ENCODE measurements at places on chromosomes 11 and 22.

DNA sequence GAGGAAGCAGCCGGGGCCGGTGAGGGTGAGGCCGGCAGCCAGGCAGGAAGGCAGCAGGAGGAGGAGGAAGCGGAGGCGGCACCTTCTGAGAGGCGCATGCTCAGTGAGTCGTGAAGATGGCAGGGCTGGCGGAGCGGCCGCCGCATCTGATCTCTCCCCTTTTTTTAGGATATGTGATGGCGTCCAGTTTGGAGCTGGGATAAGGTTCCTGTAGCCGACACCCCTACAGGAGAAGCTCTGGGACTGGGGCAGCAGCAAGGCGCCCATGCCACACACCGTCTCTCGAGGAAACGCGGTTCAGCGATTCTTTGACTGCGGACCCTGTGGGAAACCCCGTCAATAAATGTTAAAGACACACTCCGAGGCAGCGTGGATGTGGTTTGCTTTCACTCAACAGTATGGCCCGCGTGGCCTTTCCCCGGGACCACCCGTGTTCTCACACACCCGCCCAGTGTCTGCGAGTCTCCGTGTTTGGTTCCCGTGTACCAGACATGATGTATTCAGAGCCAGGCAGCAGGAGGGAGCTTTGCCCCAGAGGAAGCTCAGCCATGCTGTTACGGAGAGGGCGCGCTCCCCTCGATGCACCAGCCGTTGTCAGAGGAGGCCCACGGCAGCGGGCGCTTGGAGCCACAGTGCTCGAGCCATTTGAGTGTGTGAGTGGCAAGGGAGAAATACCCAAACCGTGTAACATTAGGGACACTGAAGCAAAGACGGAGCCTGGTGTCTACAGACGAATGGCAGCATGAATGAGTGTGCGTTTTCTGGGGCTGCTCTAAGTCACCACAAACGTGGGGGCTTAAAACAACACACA is 27.7 kb upstream of the PARVB start:
- peak; percentile 72 for DNase-seq

- DNase-seq = no peak
Measured at GRCh38 chr22:44837481-44837880, 85.1 kb downstream of the ARHGAP8 start.

DNA sequence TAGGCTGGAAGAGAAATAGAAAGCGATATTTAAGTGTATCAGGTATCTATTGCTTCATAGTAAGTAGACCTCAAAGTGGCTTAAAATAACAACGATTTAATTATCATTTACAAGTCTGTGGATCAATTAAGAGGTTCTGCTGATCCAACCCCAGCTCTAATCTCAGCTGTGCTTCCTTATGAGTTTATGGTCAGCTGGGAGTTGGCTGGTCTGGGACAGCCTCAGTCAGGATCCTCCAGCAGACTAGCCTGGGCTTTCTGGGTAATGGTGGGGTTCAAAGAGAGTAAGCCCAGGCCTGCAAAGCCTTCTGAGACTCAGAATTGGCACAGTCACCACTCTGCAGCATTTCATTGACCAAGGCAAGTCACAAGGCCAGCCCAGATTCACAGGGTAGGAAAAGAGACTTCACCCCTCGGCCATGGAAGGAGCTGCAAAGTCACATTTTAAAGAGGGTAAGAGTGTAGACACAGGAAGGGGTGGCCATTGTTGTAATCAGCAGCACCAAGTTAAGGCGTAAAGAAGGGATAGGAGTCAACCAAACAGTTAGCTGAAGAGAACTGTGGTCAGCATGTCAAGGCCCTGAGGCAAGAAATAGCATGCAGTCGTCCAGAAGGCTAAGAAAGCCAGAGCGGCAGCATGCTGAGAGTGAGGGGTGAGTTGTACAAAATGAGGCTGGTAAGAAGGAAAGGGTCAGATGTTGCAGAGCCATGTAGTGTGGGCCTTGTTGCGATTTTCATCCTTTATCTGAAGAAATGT is 168.2 kb downstream of the ETS1 start:
- no peak for DNase-seq

DNA sequence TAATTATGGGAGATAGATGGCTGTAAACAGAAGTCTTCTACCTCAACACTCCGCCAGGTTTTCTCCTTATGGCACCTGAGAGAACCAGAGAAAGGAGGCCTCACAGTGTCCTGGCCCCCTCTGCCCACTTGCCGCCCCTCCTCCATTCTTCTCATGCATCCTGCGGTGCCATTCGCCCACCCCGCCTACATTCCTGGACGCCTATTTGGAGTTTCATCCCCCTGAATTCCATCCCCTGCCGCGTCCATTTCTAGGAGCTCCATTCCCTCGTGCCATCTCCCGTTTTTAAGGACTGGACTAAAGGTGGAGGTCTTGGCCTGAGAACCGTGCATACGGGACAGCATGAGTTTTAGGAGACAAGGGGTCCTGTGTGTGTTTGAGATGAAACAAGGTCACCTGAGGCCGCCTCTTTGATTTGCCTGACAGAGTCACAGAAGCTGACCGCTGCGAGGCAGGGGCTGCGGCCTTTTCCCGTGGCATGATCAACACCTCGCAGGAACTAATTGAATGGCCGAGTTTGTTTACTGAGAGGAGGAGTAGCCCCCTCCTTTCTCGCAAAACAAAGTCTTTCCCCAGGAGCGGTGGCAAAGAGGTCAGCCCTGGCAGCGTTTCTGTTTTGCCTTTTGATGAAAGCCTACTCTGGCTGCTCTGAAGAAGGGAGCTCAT is 246.2 kb downstream of the ST3GAL4 start:
- no peak for DNase-seq

DNA sequence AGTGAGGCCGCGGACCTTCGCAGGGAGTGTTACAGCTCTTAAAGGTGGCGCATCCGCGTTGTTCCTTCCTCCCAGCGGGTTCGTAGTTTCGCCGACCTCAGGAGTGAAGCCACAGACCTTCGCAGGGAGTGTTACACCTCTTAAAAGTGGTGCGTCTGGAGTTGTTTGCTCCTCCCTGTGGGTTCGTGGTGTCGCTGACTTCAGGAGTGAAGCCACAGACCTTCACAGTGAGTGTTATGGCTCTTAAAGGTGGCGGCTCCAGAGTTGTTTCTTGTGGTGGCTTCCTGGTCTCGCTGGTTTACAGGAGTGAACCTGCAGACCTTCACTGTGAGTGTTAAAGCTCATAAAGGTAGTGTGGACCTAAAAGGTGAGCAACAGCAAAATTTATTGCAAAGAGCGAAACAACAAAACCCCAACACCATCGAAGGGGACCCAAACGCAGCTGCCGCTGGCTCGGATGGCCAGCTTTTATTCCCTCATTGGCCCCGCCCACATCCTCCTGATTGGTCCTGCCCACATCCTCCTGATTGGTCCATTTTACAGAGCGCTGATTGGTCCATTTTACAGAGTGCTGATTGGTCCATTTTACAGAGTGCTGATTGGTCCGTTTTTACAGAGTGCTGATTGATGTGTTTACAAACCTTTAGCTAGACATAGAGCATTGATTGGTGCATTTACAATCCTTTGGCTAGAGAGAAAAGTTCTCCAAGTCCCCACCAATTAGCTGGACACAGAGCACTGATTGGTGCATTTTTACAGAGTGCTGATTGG is 1.2 kb upstream of the TMEM45B start:
- no peak for DNase-seq

DNA sequence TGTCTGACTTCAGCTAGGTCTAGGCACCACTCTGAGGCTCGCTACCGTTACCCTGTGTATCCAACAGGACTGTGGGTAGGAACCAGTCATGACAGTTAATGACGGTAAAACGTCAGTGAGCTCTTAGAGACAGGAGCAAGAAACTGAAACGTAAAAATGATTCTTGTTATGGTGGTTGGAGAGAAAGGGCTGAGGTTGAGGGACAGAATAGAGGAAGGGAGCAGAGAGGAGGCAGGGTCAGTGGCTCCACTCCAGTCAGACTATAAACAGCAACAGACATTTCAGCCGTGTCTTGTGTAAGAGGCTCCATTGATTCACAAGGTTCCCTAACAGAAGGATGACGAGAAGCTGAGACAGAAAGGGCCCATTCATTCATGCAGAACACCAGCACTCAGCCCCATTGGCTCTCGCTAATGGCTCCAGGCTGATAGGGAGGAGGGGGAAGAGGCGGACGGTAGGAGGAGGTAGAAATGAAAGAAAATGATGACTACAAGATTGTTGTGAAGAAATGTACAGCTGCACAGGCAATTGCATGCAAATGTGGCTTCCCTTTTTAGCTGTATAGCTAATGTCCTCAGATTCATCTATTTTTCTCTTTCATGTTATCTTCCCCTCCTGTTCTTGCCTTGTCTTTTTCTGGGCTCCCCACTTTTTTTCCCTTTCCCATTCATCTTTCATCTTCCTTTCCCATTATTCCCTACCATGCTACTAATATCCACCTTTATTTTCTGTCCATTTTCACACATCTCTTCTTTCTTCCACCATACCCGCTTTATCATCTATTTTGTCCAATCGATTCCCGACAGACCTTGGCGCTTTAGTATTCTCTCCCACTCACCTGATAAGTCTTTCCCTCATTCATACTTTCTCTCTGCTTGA is 34.3 kb downstream of the ETS1 start:
- DNase-seq = peak; percentile 59

GRCh38 chr11:118434123-118434552 is 2.2 kb upstream of the KMT2A start:
- no peak for DNase-seq

- no peak for DNase-seq
Measured at GRCh38 chr22:37239336-37240239, 4.5 kb downstream of the RAC2 start.

DNA sequence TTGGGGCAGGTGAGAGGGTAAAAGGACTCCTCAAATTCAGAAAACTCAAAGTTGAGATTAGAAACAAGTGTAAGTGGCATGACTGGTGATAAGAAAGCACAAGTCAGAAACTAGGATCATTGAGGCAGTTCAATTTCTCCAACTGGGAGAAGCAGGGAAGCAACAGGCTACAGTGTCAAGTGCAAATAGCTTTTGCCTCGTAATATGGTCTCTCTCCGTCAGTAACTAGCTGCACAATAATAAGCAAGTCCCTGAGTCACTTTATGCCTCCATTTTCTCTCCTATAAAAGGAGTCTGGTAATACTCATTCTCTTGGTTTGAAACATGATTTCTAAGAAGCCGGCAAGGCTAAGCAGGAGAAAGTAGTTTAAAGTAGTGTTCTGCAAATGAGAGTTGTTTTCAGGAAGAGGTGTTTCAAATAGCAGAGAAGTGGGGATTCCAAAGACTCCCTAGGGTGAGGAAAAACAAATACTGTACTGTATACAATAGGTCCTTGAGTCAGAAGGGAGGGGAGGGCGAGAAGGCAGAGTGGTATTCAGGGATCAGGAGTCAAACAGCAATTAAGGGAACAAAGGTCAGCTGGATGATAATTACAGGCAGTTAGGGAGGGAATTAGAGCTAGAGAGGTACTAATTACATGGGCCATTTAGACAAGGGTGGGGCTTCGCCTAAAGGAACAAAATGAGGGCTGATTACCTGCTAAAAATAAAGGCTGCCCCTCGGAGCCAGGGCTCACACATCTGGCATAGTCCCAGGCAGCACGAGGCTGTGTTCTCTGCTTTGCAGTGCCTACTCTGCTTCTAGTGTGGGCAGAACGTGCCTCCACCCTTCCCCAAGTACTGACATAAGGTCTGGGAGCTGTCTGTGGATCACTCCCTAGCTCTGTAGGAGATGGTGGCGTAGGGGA is 96.0 kb upstream of the BDNF start:
- DNase-seq = no peak

- DNase-seq = no peak
Measured at GRCh38 chr11:43523632-43524031, 156.9 kb upstream of the HSD17B12 start.

DNA sequence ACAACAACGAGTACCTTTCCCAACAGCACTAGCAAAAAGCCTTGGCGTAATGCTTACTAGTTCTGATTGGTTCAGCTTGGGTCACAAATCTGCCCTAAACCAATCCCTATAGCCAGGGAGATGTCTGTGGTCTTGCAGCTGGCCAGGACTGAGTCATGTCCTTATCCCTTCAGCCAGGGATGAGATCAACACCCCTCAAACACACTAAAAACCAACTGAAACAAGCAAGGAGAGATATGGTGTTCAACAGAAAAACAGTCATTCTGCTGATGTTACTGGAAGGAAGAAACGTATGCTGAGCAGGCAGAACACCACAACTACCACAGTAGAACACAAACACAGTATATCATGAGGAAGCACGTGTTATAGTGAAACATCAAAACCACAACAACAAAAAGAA is 375.6 kb downstream of the LARGE1 start:
- no peak for DNase-seq

- DNase-seq = no peak
Measured at GRCh38 chr11:92266806-92267205, 42.2 kb downstream of the FAT3 start.

DNA sequence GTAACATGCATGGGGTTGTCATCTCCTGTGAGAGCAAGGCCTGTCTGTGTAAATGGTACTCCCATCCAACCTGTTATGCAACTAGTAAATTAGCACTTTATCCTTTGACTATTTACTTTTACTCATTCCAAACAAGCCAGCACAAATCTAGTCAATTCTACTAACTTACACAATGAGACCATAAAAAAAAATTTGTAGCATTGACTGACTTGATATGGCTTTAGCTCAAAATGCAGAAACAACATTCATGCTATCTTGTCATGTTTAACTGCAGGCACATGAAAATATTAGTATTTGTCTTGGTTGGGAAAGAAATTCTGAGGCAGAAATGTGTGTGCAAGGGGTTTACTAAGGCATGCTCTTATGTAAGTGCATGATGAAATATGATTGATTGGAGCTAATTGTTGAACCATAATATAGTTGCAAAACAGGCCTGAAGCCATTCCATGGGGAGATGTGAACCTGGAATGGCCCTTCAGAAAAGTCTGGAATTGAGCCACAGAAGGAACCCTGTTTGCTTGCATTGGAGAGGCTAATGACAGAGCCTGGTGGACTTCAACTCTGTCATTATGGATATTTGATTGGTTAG is 2.5 kb downstream of the SLC22A25 start:
- DNase-seq = no peak

GRCh38 chr11:33375236-33375635 is 118.1 kb downstream of the HIPK3 start:
- no peak for DNase-seq

DNA sequence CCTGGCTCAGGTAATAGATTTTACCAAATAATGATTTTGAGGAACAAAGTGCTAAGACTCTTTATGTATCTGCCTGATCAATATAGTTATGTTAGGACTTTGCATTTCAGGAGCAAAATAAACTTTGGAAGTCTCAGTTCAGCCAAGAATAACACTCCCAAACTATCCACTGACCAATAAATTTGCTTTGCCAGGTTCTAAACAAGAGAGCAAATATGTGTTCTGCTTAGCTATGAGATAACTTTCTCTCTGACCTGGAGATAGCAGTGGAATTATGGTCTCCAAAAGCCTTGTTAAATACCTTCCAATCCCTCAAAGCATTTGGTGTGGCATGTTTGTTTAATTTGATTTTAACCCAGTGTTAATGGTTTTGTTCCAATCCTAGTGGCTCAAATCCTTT is 1541.1 kb downstream of the FAM181B start:
- no peak for DNase-seq

GRCh38 chr11:57222239-57222638 is 14.8 kb downstream of the APLNR start:
- DNase-seq = no peak

GRCh38 chr11:834371-835316 is 1.9 kb downstream of the CD151 start:
- DNase-seq = no peak

GRCh38 chr11:27619763-27620335 is 80.4 kb downstream of the BDNF start:
- DNase-seq = no peak

GRCh38 chr11:119513131-119513805 is 90.3 kb upstream of the THY1 start:
- DNase-seq = no peak

GRCh38 chr11:69495441-69496201 is 14.2 kb downstream of the LINC01488 start:
- DNase-seq = no peak

GRCh38 chr11:37320921-37321320 is 722.9 kb upstream of the RAG2 start:
- DNase-seq = no peak
